ENCODE measurements at places on chromosomes 4 and X.

DNA sequence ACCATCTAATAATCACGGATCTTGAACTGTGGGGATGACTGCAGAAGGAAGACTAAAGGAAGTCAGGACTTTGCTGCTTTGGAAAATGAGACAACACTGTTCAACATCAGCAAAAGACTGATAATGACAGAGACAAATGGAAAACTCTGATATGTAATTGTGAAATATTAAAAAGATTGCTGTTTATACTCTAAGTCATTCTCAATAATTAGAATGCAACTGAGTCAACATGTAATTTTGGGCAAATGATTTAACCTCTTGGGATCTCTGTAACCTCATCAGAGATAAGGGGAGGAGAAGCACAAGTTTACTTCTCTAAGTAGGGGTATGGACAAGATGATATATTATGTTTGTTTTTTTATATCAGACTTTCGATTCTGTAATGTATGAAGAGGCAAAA, 121.9 kb downstream of the GASK1B start:
- no peak for DNase-seq

DNA sequence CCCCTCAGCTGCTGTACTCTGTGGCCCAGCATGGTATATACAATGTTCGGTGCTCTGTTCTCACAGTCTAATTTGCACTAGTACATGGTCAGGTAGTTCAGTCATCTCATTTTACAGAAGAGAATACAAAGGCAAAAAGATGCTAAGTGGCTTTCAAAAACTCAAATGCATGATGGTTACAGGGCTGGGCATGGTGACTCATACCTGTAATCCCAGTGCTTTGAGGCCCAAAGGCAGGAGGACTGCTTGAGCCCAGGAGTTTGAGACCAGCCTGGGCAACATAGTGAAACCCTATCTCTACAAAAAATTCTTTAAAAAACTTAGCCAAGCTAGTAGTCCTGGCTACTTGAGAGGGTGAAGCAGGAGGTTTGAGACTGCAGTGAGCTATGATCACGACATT, 210.5 kb upstream of the KIT start:
- no peak for DNase-seq

DNA sequence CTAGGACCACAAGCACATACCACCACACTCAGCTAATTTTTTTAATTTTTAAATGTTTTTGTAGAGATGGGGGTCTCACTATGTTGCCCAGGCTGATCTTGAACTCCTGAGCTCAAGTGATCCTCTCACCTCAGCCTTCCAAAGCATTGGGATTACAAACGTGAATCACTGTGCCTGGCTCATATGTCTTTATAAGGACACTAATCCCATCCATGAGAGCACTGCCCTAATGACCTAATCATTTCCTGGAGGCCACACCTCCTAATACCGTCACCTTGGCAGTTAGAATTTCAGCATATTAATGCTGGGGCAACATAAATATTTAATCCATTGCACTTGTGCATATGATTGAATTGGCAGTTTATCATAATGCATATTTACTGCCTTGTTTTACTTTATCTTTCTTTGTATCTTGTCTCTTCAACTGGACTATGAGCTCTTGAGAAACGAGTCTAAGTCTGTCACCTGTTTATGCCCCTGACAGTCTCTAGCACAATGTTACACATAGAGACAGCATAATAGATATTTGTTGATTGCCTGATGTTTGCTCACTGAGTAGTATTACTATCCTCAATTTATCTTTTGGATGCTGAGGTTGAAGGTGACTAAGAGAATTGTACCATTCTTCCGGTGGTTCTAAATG, 172.0 kb downstream of the AASDH start:
- no peak for DNase-seq

DNA sequence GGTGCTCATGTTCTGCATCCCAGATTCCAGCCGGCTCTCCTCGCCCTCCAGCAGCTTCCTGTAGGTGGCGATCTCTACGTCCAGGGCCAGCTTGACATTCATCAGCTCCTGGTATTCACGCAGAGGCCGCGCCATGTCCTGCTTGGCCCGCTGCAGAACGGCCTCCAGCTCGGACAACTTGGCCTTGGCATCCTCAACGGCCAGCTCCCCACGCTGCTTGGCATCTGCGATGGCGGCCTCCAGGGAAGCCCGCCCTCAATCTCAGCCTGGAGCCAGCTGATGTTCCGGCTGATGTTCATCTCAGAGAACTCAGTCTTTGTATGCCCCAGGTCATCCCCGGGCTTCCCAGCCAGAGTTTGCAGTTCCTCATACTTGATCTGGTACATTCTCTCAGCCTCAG, 431.8 kb upstream of the DIPK2B start:
- no peak for DNase-seq

DNA sequence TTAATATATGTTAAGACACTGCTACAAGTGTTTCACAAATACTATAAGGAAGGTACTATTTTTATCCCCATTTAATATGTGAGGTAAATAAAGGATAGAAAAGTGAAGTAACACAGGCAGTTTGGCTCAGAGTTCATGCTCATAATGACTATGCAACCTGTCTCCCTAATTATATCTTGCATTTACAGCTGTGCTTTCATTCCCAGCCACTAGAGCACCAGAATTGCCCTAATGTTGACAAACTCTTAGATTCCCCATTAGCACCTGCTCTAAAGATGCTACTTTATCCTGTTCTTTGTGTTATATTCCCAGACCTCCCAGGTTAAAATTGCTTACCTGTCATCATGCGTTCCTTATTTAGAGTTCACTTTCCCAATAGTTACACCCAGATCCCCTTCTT, 833.6 kb downstream of the CCSER1 start:
- no peak for DNase-seq

- no peak for DNase-seq
Observed at GRCh38 chr4:154030746-154031145, 241.9 kb upstream of the SFRP2 start.

GRCh38 chrX:106178826-106179225, 10.7 kb downstream of the PWWP3B start:
- no peak for DNase-seq
